Dorsolateral prefrontal cortex (tissue), 122 donors: ENCODE measurements at places on chromosomes 1 and 21.
A peak's percentile ranks its signal among the peaks of the same experiment; 100 is the strongest.

DNA sequence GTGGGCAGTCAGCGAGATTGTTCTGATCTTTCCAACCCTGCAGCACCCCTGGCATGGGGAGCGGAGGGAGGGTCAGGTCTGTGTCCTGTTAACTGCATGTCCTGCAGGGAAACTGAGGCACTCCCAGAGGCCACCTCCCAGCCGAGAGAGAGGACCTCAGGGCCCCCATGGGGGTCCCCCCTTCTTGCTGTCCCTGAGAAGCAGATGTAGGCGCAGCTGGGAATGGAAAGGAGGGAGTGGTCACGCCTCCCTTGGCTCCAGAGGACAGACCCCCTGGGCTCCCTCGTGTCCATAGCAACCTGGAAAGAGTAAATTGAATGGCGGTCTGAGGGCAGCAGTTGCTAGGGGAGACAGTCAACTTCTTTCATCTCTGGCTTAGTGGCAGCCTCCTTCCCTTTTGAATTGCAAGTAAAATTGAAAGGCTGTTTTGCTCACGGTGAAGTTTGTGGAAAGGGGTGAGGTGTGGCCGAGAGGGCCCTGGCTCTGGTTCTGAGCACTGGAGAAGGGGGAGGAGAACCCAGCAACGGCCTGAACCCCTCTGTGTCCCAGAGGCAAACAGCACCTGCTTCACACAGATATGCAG lies 4.9 kb downstream of the CROCC start:
- DNase-seq = no peak

DNA sequence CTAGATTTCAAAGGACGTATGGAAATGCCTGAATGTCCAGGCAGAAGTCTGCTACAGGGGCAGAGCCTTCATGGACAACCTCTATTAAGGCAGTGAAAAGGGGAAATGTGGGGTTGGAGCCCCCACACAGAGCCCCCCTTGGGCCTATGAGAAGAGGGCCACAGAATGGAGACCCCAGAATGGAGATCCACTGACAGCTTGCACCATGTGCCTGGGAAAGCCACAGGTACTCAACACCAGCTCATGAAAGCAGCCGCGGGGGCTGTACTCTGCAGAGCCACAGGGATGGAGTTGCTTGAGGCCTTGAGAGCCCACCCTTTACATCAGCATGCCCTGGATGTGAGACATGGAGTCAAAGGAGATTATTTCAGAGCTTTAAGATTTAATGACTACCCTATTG lies 108.7 kb downstream of the DMRTB1 start:
- no peak for DNase-seq

DNA sequence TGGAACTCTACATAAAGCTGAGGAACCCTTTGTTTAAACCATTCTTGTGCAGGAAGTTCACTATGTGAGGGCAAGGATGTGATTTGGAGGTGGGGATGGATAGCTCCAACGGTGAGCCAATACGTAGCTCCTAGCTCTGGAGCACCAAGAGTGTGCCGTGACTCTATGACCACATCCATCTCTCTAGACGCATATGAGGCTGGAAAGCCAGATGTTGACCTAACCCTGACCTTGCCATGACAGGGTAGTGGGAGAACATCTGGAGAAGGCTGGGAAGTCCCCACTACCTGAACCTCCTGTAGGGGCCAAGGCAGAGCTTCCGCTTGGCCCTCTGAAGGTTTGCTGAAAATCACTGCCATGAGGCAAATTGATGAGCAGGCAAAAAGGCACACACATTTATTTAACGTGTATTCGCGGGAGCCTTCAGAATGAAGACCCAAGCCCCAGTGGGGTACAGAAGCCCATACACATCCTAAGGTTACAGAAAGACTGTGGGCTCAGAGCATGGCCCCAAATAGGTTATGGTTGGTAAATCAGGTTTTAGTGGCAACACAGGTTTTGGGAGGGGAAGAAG lies 43.4 kb downstream of the EIF2D start:
- DNase-seq = no peak

GRCh38 chr21:31872452-31873274 lies at the start of gene HUNK:
HUNK (plus strand) TSS chr21:31873020; CDS start chr21:31873675, 655 bp downstream.
- no peak for DNase-seq

- DNase-seq = no peak
Observed at GRCh38 chr1:214827883-214828282, 224.9 kb downstream of the CENPF start.

DNA sequence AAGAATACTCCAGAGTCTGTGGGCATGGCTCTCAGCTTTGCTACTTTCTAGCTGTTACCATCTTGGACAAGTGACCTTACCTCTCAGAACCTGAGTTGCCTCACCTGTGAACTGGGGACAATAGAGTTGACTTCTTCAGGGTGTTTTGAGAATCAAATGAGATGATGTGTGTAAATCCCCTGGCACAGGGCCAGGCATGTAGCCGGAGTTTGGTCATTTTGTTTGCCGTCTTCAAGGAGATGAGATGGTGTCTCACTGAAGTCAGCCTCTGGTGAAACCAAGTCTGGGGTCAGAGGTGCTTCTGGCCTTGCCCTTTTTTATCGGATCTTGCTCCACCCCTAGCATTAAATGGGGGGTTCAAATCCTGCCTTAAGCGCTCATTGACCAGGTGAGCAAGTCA lies 149.2 kb upstream of the TMEM51 start:
- no peak for DNase-seq

GRCh38 chr1:19432943-19433718 lies 52.2 kb downstream of the CAPZB start:
- no peak for DNase-seq

DNA sequence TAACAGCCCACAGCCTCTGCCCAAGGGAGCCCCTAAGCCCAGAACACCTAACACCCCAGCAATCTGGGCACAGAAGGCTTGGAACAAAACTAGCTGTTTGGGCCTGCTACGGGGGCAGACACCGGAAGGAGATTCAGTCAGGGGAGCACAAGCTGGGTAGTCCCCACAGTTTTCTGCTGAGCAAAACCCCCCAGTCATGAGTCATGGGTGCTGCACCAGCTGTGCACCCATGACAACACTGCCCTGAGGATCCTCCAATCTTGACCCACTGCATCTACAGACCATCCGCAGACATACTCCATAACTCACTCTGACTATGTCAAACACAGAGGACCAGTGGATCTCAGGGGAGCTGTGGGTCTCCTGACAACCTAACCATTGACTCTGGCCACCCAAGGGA lies 105.1 kb downstream of the LRIG2 start:
- no peak for DNase-seq

DNA sequence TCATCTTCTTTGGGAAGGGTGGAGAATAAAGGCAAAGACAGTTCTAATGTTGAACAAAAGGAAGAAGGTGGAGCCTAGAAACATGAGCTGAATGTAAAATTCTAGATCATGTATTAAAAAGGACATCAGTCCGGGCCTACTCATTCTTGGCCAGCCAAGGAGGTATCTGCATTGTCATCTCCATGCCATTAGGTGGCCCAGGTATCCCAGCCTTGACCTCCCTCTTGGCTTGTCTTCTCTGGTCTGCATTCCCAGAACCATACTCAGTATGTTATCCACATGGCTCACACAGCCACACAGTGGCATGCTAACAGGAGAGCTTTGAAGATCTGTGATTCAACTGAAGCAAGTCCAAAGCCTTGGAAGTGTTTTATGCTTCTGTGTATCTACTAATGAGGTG lies 369.8 kb upstream of the KAZN start:
- DNase-seq = no peak

DNA sequence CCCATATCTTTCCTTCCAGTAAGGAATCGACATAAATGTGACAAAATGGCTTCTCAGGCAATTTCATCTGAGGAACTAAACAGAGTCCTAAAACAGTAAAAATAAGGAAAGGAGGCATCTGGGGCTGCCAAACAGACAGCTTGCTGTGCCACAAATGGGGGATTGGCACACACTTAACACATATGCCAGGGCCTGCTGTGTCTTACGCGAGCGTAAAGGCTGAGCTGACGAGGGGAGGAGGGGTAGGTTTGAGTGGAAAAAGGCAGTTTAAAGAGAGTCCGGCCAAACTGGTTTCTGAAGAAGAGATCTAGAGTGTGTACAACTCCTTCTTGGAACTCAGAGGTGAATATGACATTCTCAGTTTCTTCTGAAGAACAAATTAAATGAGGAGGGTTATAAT lies 244.1 kb upstream of the MAP1LC3C start:
- peak; percentile 32 for DNase-seq

DNA sequence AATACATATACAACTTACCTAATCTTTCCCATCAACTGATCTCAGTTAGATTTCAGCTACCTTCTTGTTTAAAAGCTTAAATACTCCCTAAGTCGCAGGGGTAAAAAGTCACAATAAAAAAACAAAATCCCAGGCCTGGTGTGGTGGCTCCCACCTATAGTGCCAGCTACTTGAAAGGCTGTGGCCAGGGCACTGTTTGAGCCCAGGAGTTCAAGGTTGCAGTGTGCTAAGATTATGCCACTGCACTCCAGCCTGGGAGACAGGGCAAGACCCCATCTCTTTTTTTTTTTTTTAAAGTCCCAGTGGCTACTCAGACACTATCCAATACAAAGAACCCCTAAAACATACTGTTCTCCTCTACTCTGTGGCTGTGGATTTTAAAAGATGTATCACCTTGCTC lies 228.3 kb downstream of the DENND1B start:
- DNase-seq = no peak

DNA sequence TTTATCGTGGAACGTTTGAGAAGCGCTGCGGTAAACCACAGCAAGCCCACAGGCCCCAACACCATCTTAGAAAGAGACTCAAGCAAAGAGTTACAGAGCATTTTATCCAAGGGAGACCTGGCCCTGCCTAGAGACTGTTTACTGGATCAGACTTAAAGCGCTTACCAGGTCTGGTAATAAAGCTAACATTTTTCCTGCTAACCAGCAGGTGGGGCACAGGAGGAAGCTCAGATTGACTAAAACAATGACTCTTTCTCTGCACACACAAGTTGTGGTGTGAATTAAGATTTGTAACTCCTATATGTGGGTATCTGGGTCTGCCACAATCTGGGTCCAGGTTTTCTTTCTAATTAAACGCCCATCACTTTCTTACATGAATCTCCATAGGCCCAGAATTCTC lies 136.5 kb upstream of the ETS2 start:
- no peak for DNase-seq

DNA sequence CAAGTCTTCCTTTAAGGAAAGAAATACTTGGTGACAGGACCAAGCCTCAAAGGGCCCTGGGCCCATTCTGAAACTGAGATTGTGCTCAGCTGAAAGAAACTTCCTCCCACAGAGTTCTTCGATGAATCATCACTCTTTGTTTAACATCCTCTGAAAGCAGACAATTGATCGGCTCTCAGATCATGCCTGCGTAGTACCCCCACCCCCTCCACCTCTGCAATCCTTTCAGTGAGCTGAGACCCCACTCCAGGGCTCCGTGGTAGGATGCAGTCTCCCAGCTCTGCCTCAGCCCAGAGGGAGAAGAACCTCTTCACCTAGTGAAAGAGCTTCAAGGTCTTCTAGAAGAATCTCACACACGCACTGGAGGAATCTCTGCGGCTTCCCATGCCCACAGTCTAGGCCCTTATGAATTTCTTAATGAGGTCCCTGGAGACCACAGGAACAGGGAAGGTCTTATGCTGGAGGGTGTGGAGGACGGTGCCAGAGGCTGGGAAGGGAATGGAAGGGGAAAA lies 104.9 kb upstream of the SOD1 start:
- DNase-seq = no peak

- no peak for DNase-seq
Observed at GRCh38 chr1:212938846-212939245, 11.5 kb upstream of the VASH2 start.

DNA sequence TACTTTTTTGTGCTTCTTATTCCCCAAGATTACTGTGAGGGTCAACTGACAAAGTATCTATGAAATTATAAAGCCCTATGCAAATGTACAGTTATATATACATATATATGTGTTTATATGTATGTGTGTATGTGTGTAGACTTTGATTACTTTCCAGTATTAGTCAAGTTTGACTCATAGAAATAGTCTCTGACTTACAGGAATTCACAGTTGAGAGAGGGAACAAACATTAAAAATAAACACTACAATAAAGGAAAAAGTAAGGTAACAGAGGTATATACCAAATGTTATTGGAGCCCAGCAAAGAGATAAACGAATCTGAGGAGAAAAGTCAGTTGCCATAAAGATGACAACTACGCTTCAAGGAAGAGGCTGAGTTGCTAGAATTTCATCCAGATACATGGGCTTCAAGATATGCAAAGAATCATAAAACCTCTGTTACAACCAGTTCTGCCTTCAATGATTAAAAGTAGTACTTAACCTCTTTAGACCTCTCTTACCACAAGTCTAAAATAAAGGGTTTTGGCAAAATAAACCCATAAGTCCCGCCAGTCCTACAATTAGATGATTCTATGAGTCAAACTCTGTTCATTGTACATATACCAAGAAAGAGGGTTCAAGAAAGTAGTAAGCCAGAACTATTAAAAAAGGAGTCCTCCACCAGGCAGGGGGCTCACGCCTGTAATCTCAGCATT lies 7.2 kb downstream of the IFT25 start:
- DNase-seq = no peak

DNA sequence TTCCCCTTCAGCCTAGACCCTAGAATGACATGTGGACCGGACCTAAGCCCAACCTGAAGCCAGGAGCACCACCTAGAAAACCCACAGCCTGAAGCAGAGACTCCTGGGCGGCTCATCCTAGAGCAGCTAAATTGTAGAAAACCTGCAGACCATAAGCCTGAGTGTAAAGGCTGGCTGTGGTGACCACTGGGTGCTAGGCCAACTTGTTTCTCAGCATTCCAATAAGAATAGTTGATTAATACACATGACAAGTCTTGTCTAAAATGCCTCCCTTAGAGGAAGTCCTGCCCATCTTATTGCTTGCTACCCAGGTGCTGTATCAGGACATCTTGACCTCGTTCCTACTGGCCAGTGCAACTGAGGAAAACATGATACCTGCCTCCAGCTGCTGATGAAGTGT lies 23.3 kb upstream of the CASQ2 start:
- DNase-seq = no peak

GRCh38 chr1:59418363-59419144 lies 121.7 kb downstream of the FGGY start:
- no peak for DNase-seq

- peak; percentile 93 for DNase-seq
Observed at GRCh38 chr1:198157241-198157846, 546 bp downstream of the NEK7 start.

DNA sequence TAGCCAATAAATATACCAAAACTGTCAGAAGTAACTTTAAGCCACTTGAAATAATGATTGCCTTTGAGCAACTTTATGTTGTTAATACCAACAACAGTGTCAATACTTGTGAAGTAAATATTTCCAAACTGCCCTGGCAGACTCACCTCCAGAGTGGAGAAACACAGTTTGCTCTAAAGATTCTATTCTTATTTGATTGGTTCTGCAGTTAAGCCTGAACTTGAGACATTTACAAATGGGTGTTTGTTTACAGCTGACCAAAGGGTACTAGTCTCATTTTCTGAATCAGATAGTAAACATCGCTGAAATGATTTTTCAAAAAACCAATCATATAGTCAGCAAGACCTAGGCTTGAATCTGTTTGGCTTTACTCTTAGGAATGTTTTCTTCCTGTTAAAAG lies 1.3 kb upstream of the MYOC start:
- no peak for DNase-seq

DNA sequence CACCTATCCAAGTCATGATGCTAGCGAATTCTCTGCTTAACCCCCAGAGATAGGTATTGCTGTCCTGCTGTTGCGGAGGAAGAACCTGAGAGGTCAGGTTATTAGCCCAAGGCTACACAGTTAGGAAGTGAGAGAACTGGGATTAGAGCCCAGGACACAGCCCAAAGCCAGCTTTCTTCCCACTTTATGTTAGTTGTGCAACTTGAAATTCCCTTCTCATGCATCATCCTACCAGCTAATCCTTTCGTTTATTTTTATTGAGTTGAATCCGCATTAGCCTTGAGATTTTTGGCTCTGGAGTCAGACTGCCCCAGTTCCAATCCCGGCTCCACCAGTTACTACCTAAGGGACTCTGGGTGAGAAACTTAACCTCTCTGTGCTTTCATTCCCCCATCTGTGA lies 65.4 kb downstream of the PLEKHA6 start:
- DNase-seq = no peak
